Muscle of arm (tissue), 14 donors: ENCODE measurements at places on chromosomes 2 and 18. TPM values are rescaled to one million over a fixed set of nuclear protein-coding genes. Genes with fewer than 3 reads are reported as not detected.

DNA sequence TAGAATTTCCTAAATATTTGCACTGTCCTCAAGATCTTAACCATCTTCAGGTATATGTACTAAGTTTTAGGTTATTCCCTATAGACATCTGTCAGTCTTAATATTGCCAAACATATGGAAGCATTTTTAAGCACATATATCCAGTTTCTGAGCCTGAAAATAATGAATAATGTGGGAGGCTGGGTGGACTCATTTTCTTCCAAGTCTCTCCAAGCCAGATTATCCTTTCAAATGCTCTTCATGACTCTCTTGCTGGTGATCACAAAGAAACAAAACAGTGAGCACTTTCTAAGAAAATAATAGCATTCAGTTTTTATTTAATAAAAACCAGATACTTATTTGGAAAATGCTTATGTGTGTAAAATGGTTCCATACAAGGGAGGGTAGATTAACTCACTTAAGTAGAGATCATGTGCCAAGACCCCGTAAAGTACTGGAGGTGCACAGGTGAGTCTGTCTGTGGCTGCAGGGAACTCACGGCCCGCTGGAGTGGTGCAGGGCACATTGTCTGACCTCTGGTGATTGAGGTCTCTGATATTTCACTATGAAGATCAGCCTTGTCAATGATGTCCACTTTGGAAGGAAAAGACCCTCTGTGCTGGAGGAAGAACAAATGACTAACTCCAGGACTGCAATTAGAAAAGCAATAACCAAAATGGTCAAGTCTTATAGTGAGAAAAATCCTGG is 161.6 kb downstream of the TMEM18 start:
- DNase-seq: peak; percentile 23

- no peak for DNase-seq
Observed at GRCh38 chr18:51251625-51252024, 54.1 kb upstream of the MEX3C start.

DNA sequence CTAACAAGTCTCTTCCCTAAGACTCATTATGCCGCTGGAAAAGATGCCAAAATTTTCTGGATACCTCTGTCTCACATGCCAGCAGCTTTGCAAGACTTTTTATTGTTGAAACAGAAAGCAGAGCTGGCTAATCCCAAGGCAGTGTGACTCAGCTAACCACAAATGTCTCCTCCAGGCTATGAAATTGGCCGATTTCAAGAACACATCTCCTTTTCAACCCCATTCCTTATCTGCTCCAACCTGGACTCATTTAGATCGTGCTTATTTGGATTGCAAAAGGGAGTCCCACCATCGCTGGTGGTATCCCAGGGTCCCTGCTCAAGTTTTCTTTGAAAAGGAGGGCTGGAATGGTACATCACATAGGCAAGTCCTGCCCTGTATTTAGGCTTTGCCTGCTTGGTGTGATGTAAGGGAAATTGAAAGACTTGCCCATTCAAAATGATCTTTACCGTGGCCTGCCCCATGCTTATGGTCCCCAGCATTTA is 26.3 kb downstream of the DHRS9 start:
- no peak for DNase-seq

- no peak for DNase-seq
Observed at GRCh38 chr2:190786404-190787166, 94.0 kb upstream of the GLS start.

GRCh38 chr2:73970850-73971471 is 13.7 kb upstream of the TET3 start:
- peak; percentile 39 for DNase-seq

DNA sequence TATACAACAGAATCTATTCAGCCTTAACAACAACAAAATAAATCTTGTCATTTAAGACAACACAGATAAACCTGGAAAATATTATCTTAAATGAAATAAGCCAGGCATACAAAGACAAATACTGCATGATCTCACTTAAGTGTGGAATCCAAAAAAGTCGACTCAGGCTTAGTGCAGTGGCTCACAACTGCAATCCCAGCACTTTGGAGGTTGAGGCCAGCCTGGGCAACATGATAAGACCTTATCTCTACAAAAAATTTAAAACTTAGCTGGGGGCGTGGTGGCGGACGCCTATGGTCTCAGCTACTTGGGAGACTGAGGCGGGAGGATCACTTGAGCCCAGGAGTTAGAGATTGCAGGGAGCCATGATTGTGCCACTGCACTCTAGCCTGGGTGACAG is 75.2 kb upstream of the RNU4ATAC start:
- DNase-seq: no peak

GRCh38 chr18:33578518-33579348 is 714 bp downstream of the ASXL3 start:
- peak; percentile 47 for DNase-seq

GRCh38 chr2:75582840-75583239 is 22.1 kb upstream of the EVA1A start:
- no peak for DNase-seq

The EGR4 gene
- polyA plus RNA-seq: not detected

- no peak for DNase-seq
Observed at GRCh38 chr18:26453386-26453901, 94.9 kb downstream of the KCTD1 start.

GRCh38 chr2:25567406-25567805 is 106.0 kb downstream of the DTNB start:
- peak; percentile 34 for DNase-seq

DNA sequence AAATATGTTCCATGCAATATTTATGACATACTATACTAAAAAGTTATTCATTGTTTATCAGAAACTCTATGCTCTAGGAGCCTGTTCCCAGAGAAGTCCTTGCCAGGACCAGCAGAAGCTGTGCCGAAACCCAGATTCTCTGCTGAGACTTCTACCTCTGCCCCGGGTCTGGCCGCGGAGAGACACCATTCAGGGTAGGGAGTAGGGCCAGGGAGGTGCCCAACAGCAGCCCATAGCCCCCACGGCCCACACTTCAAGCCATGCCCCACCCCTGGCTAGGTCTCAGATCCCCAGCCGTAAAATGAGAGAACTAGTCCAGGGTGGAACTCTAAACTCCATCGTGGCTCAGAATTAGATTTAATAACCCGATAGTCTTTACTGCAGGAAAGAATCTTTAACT is 102.9 kb downstream of the ZFP36L2 start:
- no peak for DNase-seq

The RNU2-63P gene
- not detected for polyA plus RNA-seq

DNA sequence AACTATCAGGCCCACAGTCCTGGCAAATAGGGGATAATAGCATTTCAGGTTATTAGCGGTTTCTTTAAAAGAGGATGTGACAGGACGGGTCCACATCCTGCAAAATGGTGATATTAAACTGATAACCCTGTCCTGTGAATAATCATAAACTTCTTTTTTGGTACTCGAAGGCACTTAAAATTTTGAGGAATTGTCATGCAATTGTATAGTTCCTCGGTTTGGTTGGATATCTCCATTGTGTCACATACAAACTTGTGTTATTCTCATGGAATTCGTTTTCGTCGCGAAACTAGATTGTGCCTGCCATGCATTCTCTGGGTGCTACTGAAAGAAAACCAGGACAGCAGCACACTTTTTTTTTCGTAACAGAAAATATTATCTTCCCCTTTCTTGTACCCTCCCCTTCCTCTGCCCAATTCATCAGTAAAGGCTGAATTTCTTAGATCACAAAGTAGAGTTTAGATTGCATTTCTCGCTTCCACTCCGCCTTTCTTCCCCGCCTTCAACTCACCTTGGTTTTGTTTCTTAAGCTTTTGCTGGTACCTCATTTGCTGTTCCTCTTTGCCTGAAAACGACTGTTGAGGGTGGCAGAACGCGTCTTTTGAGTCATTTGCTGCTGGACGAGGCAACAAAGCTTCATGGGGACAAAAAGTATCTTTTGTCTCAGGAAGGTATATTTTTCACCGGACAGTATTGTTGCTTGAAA is 1.3 kb downstream of the CERS6 start:
- peak; percentile 25 for DNase-seq

DNA sequence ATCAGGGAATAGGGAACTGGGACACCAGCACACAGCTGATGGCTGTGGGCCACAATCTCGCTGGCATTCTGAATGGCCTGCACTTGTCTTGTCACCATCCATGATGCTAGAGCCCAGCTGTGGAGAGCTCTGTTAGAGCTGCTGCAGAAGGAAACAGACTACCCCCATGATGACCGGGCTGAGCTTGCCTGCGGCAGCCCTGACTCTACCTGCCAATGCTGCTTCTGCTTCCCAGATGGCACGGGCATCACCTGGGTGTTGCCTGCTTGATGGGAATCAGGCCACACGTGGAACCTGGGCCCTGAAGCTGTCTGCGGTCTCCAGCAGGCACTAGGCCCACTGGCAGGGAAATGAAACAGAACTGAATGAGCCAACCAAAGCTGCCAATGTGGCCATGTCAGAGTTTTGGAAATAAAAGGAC is 11.2 kb upstream of the DAW1 start:
- DNase-seq: no peak

The INO80D gene
- 8.5 TPM for polyA plus RNA-seq

DNA sequence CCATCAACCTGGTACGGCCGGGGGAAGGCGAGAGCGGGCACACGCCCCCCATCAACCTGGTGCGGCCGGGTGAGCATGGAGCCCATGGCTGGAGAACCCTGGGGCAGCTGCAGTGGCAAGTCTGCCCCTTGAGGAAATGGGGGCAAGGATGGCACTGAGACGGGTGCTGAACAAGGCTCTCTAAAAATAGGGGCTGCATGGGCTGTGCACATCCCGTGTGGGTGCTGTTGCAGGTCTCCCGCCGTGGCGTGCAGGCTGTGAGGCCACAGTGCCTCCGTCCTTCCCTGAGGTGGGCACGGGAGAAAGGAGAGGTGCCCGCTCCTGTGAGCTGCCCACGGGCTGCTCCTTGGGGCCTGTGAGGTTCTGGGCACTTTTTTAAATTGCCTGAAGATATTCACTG is 99.2 kb downstream of the NFATC1 start:
- no peak for DNase-seq

The FMNL2 gene
- polyA plus RNA-seq: 33.0 TPM

- DNase-seq: peak; percentile 38
Observed at GRCh38 chr18:13137670-13138419, 80.7 kb upstream of the LDLRAD4 start.

DNA sequence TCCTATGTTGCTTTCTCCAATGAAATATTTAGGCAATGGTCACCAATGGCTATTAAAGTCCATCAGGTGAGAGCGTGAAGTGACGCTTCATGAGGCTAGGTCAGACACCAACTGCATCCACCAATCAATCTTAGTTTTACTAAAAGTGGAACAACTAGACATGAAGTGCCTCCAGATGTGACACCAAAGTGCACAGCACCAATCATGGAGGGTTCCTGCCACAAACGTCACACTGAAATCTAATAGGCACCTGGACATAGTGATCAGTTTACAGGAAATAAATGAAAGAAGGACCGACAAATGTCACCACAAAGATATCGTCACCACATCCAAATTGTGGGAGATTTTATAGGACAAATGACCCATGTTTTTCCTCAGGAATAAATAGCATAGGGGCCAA is 70.5 kb downstream of the PSMG2 start:
- no peak for DNase-seq

- DNase-seq: no peak
Observed at GRCh38 chr18:29154758-29155725, 978.1 kb upstream of the CDH2 start.

The PDCD1 gene
- polyA plus RNA-seq: 0.36 TPM
